ENCODE measurements at places on chromosomes 2 and 18.

DNA sequence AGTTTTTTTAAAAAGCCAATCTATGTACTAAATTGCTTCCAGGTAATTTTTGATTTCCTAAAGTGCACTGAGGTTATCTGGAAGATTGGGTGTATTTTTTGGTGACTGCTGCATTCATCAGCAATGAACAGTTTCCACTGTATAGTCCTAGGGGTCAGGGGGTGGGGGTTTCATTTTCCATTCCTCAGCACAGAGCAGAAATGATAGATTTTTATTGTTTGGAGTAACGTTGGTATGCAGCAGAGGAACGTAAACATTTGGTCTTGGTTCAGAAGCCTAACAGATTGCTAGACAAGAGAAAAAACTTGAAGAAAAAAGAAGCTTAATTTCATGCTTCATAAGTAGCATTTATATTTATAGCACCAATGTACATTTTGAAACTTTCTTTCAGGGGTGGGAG, 54.9 kb downstream of the ZCCHC2 start:
- DNase-seq = no peak

DNA sequence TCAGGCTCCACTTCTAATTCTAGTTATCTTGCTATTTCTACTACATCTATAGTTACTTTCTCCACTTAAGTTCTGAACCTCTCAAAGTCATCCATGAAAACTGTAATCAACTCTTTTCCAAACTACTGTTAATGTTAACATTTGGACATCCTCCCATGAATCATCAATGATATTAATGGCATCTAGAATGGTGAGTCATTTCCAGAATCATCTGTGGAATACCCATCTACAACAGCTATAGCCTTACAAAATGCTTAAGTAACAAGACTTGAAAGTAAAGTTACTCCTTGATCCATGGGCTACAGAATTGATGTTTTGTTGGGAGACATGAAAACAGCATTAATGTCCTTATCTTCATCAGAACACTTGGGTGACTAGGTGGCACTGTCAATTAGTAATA, 35.4 kb downstream of the BARD1 start:
- DNase-seq = peak; percentile 63

- no peak for DNase-seq
Measured at GRCh38 chr18:56444201-56444600, 194.2 kb downstream of the TXNL1 start.

DNA sequence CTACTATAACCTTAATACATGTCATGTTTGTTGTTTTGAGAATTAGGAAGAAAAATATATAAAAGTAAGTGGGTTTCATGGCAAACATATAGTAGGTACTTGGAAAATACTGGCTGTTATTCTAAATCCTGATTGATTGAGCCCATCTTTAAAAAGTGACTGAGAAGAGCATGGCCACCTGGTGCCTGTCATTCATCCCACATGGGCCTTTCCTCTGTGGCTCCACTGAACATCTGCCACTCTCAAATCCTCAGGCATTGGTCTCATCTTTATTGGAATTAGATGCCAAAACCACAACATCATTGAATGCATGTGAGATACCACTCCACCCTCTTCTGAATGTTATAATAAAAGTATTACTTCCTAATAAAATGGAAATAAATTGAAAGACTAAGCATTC, 101.6 kb upstream of the TTN start:
- DNase-seq = no peak

GRCh38 chr2:199378948-199379650, 78.6 kb downstream of the SATB2 start:
- peak; percentile 78 for DNase-seq

DNA sequence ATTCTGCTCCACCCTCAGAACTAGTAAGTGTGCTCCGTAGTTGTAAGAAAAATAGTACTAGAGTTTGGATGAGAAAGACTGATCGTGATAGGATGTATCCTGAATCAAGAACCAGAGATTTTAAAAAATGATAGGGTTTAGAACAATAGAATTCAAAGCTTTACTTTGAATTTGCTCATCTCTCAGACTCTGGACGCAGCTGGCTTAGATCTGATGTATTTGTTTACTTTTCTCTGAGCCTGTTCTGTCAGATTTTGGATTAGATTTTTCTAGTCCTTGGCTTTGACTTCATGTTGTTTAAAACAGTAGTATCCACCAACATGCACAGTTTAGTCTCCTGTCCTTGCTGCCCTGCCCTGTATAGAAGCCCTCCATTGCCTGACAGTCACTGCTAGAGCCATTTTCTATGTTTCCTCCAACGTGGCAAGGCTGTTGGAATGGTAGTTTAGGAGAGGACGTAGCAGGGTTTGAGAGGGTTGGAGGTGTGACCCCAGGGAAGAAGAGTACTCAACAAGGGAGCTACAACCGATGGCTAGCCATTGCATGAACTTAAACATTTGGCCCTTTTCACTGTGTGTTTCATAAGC, 92.4 kb downstream of the MYO3B start:
- no peak for DNase-seq

- DNase-seq = peak; percentile 18
Measured at GRCh38 chr2:128196471-128196931, 105.5 kb downstream of the UGGT1 start.

GRCh38 chr2:223315813-223316212, 263.8 kb downstream of the KCNE4 start:
- DNase-seq = peak; percentile 14

DNA sequence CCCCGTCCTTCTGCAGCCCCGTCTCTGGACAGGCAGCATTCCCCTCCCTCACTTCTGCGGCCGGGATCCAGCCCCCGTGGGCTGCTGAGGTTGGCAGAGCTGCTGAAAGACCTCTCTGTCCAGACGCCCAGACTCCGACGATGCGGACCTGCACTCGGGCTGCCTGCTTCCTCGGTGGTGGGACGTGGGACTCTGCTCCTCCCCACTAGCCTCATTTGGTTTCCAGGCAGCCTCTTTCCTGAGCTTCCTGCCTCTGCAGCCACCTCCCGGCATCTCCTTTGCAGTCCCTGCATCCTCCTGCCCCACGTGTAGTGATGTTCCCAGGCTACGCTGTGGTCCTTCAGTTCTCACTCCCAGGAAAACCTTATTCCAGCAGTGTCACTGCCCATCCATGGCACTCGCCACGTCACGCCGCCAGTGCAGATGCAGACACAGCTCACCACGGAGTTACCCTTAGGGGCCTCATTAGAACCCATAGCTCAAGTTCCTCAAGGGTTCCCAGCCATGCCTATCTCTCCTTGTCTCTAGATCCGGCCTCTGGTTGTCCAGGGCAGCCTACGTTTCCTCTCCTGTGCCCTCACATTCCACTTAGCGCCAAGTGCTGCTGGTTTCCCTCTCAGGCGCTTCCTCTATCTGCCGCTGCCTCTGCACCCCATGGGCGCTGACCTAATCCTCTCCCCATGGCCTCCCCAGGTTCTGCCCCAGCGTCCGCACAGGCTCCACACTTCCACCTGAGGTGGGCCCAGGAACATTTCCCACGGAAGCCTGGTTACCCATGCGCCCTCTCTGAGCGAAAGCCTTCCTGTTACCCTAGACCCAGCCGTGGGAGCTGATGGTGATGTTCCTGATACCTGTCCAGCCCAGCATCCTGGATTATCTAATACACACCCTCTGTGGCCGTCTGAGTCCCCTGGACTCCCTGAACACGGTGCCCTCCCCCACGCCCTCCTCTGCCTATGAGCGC, 318.3 kb upstream of the MYT1L start:
- no peak for DNase-seq

GRCh38 chr18:61091379-61091778, 241.9 kb upstream of the CDH20 start:
- no peak for DNase-seq

GRCh38 chr2:235045336-235045972, 93.6 kb downstream of the SH3BP4 start:
- DNase-seq = no peak

DNA sequence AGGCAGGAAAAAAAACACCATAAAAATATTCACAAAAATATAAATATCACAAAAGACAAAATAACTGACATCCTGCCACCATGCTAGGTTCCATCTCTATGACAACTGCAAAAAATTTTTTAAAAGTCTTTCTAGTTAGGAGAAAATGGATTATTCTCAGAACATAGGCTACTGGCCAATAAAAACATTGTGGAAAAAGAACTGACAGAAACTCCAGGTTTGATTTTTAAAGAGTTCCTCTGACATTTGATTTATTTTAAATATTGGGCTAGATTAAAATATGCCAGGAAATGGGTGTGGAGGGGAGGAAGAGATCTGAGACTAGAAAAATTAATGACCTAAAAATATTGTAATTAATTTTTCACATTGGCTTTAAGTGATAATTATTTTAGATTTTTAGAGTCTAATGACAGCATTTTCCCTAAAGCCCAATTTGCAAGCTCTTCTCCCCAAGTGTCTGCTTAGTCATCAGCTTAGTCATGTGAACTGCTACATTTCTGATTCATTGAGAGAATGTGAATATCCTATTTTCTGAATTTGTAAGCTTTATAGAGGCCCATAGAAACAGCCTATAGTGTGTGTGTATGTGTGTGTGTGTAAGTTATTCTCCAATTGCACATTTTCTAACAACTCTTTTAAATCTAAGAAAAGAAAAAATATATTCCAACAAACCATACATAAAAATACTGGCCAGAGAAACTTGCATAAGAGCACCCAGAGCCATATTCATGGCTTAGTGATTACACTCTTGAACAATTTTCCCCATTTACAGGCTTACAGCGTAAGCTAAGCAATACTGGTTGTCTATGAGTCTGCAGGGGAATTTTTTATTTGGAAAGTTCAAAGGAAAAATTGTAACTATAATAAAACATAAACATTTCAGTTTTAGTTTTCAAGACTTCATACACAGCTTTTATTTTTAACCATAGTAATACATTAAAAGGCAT, 48.4 kb downstream of the TMEFF2 start:
- peak; percentile 73 for DNase-seq

DNA sequence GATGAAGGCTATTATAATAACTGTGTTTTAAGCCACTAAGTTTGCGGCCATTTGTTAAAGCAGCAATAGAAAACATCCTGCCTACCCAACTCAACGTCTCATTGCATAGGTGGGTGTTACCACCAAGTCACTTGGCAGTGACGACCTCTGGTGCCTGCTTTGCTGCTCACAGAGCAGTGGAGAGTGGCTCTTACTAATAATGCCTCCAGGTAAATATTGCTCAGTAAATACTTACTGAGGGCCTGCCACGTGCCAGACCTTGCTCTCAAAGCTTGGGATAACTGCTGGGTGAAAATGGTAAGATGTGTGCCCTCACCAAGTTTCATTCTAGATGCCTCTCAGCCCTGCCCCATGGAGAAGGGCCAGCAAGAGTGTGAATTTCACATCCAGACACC, 27.7 kb downstream of the ITGA6 start:
- DNase-seq = no peak

GRCh38 chr2:51208521-51208920, 176.6 kb upstream of the NRXN1 start:
- DNase-seq = no peak

DNA sequence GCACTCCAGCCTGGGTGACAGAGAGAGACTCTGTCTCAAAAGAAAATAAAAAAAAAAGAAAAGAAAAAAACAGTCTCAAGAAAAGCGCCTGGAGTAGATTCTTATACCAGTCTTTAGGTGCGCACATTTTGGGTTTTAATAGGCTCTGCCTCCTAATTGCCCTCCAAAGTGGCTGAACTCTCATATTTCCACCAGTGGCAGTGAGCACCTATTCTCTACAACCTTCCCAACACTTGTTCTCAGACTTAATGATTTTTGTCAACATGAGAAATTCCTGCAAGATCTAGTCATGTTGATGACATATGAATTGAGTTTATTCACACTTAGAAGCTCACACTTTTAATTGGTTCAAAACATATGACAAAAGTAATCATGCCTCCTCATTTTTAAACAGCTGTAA, 39.0 kb downstream of the PLB1 start:
- no peak for DNase-seq

GRCh38 chr2:85672456-85672855, 4.5 kb upstream of the SFTPB start:
- no peak for DNase-seq

DNA sequence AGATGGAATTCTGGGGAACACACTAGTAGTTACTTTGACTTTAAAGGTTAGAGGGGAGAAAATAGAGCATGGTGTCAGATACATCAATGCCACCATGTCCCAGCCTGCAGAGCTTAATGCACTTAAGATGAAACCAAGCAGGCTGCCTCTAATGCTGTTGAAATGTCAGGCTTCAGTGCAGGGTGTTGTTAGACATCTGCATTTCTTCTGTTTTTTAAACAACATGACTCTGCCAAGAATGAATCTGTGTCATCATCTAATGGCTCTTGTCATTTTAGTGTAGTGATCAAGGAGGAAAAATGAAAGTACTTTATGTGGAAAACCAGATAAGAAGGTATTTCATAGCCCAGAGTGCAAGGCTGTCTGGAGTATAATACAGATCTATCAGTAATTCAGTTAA, 29.9 kb downstream of the LYPD1 start:
- DNase-seq = no peak

DNA sequence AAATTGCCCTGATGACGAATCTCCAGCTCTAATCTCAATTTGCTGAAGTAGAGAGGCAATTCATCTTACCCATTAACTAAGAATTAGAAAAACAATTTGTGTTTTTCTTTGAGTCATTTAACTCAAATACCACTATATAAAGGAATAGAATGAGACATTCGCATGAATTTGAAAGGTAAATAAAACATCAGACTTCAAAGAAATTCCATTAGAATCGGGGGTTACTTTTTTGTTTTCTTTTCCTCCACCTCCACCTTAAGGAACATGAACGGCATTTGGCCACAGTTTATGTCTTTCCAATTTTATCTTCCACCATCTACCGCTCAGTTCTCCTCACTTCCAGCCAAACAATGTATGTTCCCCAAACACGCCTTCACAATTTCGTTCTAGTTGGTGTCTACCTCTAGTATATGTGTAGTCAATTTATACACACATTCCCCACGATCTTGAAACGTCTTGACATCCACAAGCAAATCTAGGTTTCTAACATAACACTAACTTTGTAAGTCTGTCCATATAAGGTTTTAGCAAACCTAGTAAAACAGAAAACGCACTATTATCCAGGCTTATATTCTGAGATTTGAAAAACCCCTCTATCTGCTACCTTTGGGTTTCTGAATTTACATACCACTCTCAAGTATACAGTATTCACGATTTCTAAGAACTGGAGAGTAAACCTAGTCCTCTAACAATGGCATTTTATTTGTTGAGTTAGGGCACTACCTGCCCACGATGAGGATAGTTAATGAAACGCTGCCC, 1.2 kb upstream of the SMCHD1 start:
- no peak for DNase-seq

GRCh38 chr2:68100189-68100588, 37.4 kb upstream of the C1D start:
- no peak for DNase-seq

- DNase-seq = no peak
Measured at GRCh38 chr2:15158100-15158499, 403.0 kb downstream of the NBAS start.

GRCh38 chr2:231391981-231392380, 3.5 kb upstream of the B3GNT7 start:
- no peak for DNase-seq

GRCh38 chr2:191255271-191255670, 10.1 kb downstream of the MYO1B start:
- peak; percentile 56 for DNase-seq

- no peak for DNase-seq
Measured at GRCh38 chr2:240825476-240825875, 5.5 kb upstream of the KIF1A start.
